ENCODE measurements at places on chromosomes 7 and 10.

DNA sequence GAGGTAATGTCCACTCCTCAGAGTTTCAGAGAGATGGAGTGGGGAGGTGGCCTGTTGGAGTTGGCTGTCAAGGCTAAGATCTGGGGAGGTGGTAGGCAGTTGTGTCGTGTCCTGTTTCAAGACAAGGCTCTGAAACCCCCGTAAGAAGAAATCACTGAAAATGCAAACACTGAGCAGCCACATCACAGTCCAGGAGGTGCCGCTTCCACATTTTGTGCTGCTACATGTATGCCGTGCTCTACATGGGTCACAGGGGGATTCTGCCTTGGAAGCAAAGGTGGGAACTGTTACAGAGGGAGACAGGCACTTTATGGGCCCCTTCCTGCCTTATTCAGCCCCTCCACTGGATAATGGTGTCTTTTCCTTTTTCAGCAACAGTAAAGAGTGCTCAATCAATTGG, 11.9 kb downstream of the WDR91 start:
- no peak for DNase-seq

DNA sequence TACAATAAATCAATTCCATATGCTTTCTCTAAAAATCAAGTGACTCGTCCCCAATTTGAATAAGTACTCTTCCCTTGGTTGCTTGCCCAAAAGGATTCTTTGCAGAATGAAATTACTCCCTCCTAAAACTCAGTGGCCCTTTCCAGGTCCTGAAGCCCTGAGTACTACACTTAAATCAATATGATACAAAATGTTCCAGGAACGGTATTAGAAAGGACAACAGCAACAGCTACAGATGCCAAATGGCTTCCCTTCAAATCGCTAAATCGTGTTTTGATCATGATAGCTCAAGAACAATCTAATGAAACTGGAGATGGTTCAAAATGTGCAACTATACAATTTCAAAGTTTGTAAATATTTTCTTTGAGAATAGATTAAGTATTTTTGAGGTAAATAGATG, 59.4 kb downstream of the TPK1 start:
- DNase-seq = no peak

- no peak for DNase-seq
Observed at GRCh38 chr10:129383651-129384050, 83.4 kb upstream of the MGMT start.

DNA sequence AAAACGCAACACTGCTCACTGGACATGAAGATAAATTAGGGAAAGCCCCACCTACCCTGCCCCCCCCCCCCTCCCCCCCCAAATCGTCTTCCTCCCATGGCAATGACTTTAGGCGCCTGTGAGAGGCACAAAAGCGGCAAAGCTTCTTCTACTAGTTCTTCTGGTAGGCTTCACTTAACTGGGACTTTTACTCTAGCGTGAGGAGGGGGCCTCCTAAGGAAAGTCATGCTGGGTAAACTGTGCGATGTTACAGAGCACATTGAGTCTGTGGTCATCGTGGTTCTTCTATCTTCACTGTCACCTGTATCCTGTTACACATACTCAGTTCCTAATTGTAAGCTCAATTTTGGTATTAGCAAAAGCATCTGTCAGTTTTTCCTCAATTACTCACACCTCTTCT, 25.1 kb downstream of the HSPB1 start:
- DNase-seq = no peak

DNA sequence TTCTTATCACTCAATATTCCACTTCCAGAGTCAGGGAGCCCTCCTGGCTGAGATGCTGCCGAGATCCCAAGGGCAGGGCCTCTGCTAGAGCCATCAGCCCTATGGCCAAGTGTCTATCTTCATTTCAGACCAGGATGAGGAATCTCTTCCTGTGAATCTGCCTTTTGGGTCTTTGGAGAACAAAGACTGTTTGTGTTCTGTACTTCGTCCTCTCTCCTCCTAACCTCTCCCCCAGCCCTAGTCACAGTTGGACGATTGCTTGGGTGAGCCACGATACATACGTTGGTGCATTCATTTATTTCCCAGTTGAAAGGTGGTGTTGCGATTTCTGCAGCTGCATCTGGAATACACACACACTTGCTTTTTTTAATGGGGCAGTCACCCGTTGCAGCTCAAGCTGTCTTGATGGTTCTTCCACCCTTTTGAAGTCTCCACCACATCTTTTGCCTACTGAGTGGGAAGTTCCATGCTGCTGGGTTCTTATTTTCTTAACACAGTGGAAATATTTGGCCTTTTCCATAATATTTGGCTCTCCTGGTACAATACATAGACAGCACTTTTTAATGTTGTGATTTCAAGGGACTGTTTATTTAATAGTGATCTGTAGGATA, 26.7 kb downstream of the SH3PXD2A start:
- DNase-seq = no peak

GRCh38 chr7:33425395-33425794, 296.0 kb downstream of the BBS9 start:
- DNase-seq = no peak
